ENCODE measurements at places on chromosomes 2 and 18. TPM values are rescaled to one million over a fixed set of nuclear protein-coding genes. Genes with fewer than 3 reads are reported as not detected.

TUBB6 gene
- 77.2 TPM for polyA plus RNA-seq

GRCh38 chr2:41896186-41896846 lies 151.5 kb upstream of the PKDCC start:
- peak; percentile 38 for DNase-seq

FHL2 gene
- 6.6 TPM for polyA plus RNA-seq

CCDC102B gene
- 7.1 TPM for polyA plus RNA-seq

GRCh38 chr18:57759650-57760049 lies 43.5 kb downstream of the ATP8B1 start:
- no peak for DNase-seq

- no peak for DNase-seq
Measured at GRCh38 chr2:71926089-71926447, 221.6 kb downstream of the CYP26B1 start.

DNA sequence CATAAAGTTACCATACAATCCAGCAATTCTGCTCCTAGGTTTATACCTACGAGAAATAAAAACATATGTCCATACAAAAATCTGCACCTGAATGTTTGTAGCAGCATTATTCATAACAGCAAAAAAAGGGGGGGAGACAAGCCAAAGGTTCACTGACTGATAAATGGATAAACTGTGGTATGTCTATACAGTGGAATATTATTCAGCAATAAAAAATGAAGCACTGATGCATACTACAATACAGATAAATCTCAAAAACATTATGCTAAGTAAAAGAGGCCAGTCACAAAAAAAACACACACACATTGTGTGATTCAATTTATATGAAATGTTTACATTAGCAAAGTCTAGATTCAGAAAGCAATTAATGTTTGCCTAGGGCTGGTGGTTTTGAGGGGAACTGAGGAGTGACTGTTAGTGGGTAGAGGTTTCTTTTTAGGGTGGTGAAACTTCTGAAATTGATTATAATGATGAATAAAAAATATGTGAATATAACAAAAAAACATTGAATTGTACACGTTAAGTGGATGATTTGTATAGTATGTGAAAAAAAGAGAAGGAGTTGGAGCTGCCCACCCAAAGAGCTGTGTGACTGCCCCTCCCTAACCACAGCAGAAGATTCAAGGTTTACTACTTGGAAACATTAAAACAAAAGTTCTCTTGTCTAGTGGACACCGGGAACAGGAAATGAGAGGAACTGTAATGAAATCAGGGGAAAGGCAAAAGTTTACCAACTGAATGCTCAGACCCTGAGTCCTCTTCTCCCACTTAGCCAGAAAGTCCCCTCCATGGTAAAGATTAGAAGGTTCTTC lies 13.4 kb downstream of the COLEC12 start:
- no peak for DNase-seq

GRCh38 chr18:35410561-35410960 lies 33.4 kb upstream of the ZNF396 start:
- no peak for DNase-seq

GRCh38 chr18:50866765-50867164 lies 12.2 kb upstream of the ME2 start:
- no peak for DNase-seq

DNA sequence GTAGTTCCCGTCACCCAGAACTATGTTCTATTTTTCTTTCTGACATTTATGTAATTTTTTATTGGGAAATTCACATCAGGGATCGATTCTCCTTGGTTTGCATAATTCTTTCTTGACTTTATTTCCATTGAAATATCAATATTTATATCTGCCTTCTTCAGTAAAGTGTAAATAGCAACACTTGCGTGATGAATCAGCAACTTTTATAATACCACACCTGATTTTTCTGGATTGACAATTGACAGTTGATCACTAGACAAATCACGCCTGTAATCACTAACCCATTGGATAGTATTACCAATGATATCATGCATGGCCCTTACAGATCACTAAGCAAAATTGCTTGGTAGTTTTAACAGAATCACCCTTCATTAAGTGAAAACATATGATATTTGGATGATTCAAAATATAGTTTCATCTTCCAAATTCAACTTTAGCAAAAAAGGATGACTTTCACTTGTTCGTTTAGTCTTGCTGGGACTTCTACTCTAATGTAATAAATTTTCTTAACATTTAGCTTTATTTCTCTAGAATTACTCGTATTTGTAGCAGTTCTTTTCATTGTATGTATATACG lies 139.0 kb upstream of the RASGRP3 start:
- DNase-seq = no peak

DNA sequence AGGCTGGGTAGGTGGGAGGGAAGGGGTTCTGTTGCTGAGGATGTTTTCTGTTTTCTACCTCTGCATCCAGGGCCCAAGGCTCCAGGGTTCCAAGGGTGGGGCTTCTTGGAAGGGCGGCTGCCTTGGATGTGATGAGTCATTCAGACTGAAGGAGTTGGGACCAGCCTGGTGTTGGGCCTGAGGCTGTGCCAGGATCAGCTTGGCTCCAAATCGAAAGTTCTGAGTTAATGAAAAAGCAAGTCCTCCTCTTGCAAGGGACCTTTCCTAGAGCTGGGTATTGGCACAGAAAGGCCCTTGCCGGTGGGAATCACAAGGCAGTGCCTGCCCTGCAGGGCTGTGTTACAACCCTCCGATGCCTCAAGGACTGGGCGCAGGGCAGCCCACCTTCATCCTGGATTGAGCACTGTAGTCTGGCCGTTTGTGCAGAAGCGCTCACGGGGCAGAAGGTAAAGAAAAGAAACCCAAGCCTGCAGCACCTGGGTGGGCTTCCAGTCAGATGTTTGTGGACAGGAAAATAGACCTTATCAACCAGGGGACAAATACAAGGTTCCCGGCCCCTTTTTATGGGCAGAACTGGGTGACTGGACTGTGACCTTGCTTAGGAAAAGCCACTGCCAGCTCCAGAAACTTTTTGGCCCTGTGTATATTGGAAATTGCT lies 52.5 kb upstream of the MCFD2 start:
- DNase-seq = peak; percentile 43

STRADB gene
- polyA plus RNA-seq = 10.3 TPM

APCDD1 gene
- 6.8 TPM for polyA plus RNA-seq

IL1RN gene
- 9.6 TPM for polyA plus RNA-seq

DNA sequence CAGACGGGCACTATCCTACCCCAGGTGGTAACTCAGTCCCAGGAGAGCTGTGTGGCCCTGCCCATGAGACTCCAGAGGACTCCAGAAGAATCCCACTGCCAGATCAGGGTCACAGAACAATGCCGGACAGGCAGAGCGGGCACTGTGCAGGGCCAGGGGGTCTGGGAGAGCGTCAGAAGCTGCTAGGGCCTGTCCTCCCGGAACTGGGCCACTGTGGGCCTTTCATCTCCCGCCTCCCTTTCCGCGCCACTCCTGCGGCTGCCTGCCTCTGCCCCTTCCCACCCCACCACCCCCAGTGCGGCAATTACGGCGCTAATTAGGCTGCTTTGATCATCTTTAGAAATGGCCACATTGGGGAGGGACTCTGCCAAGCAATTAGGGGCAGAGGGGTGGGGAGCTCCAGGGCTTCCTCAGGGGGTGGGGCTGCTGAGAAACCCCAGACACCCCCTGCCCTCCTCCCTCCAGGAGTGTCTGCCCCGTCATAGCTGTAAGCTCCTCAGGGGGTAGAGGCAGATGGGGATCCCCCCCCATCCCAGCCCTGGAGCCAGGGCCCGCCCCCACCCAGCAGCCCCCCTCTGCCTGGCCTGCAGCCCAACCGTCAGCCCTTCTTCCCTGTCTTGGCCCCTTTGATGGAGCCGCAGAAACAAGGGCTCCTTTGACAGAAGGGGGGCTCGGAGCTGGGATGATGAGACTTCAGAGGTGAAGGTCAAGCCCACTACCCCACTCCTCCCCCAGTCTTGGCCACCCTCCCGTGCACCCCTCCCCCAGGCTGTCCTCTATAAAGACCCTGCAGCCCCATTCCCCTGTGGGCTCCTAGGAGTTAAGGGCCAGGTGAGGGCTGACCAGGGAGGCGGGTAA lies at the start of gene PRSS56:
TSS of gene PRSS56 (plus strand) at position 808 of the 858 bp plus-strand sequence. CDS start 211 bp downstream, outside the sequence.
- DNase-seq = no peak

GRCh38 chr18:58270396-58270795 lies 226.4 kb downstream of the NEDD4L start:
- DNase-seq = no peak

DNA sequence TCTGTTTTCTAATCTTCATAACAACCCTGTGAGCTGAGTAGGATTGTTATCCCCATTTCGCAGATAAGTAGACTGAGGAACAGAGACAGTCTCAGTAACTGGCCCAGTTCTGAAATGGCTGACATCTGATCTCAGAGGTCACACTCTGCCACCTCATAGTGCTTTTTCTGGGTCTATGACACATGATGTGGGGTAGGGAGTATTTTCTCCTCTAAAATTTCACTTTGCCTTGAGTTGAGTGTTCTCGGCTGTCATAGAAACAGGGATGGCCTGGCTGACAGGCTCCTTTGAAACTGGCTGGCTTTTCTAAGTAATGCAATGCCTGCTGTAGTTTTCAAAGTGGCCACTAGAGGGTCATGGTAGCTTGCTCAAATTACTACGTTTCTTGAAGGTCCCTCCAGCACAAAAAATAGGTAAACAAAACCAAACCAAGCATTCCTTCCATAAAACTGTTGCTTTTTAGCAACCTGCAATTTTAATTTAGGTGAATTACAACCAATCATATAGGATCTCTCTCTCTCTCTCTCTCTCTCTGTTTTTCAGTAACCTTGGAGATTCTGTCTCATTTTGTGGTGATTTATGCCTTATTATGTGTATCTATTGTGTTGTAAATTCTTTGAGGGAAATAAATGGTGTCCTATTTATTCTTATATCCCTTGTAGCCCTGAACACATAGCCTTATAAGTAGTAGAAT lies 84.2 kb upstream of the TTN start:
- peak; percentile 64 for DNase-seq

NEU4 gene
- polyA plus RNA-seq = 0.59 TPM

DNA sequence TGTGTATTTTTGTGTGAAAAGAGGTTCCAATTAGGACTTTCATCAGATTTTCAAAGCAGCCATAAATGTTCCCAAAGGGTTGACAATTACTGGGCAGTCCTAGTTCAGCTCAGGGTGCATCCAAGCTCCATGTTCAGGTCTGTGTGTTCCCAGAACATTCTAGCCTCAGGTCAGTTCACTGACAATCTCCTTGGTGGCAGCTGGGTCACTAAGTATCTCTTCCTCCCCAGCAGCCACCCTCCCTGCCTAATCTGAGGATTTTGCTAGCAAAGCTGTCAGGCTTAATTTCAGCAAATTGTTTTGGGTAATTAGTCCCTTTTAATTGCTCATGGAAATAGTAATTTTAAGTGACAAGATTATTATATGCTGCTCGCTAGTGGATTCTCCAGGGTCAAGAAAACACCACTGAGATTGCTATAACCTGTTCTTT lies 29.8 kb downstream of the UPP2 start:
- DNase-seq = no peak

DNA sequence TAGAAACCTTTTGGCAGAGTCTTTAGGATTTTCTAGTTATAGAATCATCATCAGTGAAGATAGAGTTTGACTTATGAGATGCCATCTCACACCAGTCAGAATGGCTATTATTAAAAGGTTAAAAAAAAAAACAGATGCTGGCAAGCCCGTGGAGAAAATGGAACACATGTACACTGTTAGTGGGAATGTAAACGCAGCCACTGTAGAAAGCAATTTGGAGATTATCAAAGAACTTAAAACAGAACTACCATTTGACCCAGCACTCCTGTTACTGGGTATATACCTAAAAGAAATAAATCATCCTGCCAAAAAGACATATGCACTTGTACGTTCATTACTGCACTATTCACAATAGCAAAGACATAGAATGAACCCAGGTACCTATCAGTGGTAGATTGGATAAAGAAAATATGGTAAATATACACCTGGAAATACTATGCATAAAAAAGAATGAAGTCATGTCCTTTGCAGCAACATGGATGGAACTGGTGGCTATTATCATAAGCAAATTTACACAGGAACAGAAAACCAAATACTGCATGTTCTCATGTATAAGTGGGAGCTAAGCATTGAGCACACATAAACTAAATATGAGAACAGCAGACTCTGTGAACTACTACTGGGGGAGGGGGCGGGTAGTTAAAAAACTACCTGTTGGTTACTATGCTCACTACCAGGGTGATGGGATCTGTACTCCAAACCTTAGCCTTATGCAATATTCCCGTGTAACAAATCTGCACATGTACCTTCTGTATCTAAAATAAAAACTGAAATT lies 279.0 kb downstream of the KIAA1328 start:
- DNase-seq = peak; percentile 34

Data from lung (tissue), 17 donors.